CD8-positive, alpha-beta memory T cell (primary cell): ENCODE measurements at places on chromosomes 3 and 15. TPM values are rescaled to one million over a fixed set of nuclear protein-coding genes. Genes with fewer than 3 reads are reported as not detected.

DNA sequence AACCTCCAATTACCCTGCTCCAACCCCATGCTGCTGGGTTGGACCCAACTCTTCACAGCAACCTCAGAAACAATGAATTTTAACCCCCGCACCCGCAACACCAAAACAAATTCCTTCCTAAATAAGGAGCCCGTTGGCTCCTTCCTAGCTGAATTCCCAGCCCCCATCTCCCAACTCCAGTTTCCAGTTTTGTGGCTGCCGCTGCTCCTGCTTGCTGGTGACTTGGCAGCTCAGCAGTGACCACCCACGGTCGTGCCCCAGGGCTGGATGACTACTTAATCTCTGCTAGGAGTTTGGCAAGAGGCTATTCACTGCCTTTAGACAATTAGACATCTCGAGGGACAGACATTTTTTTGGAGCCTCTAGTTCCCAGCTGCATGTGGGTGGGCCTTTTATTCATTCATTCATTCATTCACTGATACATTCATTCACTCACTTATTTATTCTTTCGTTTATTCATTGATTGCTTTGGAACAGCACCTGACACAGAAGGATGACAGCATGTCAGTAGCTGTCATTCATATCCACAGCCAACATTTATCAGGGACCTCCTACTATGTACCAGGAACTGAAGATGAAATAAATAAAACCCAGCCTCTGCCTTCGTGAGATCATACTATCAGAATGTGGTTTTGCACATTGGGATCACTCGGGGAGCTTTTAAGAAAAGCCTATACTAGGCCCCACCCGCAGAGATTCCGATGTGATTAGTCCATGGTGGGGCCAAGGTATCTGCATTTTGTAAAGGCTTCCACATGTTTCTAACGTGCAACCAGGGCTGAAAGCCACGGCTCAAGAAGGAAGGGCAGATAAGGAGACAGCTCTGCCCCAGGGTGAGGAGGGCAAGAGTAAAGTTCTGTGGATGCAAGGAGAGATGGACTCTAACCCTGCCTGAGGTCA is 256.5 kb downstream of the SHQ1 start:
- no peaks in the 10 kb centered on the region for H3K27me3 ChIP-seq
- H3K4me1 ChIP-seq, result no peaks in the 10 kb centered on the region
- H3K36me3 ChIP-seq, result no peaks in the 10 kb centered on the region

DNA sequence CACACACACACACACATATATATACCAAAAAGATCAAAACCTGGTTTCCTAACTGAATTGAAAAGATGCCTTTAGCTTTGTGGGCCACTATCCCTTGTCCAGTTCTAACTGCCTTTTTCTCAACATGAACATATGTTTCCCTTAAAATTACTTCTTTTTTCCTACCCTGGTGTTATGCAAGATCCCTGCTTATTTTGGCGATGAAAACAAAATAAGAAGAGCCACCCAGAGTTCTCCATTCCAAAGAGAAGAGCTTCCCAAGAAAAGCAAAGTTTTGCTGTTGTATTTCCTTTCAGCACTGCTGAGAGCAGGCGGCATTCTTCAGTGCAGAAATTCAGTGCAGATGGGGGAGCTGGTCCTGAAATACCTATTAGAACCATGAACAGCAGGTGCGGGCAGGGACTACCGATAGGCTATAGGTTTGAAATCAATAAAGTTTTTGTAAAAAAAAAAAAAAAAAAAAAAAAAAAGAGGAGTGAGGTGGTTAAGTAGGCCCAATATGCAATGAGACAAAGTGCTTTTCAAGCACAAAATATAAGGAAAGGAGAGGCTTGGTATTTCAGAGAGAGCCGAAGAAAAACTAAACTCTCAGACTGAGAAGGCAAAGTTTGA is 238.0 kb downstream of the FOXP1 start:
- peaks cover 11% of the 10 kb centered on the region for H3K4me1 ChIP-seq
- no peak overlapping the region for H3K27ac ChIP-seq
- H3K36me3 ChIP-seq, result no peaks in the 10 kb centered on the region
- no peak for DNase-seq
- H3K27me3 ChIP-seq, result no peaks in the 10 kb centered on the region

DNA sequence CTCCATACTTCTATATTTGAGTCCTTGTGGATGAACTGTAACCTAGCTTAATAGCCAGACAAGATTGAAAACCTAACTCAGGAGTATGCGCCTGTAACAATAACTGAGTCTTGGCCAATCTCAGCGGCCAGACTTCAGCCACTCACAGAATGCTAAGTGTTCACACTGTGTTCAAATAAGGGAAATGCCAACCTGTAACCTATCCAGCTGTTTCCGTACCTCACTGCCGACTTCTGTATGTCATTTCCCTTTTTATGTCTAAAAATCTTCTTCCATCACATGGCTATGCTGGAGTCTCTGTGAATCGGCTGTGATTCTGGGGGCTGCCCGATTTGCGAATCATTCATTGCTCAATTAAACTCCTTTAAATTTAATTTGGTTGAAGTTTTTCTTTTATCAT is 169.2 kb downstream of the NFKBIZ start:
- H3K36me3 ChIP-seq, result no peaks in the 10 kb centered on the region
- no peak overlapping the region for H3K27ac ChIP-seq
- no peak overlapping the region for H3K4me3 ChIP-seq
- no peak for DNase-seq

- H3K4me1 ChIP-seq, result no peaks in the 10 kb centered on the region
- no peak for DNase-seq
- H3K36me3 ChIP-seq, result no peaks in the 10 kb centered on the region
- H3K4me3 ChIP-seq, result no peak overlapping the region
- no peak overlapping the region for H3K27ac ChIP-seq
Observed at GRCh38 chr15:70379134-70379533, 281.4 kb upstream of the TLE3 start.

COLQ gene
- 17.3 TPM for polyA plus RNA-seq
